ENCODE measurements at places on chromosomes 6 and 20.

GRCh38 chr20:60313614-60314013 is 355.4 kb downstream of the CDH26 start:
- DNase-seq: no peak

GRCh38 chr6:159916752-159917151 is 26.0 kb downstream of the MAS1 start:
- no peak for DNase-seq

- no peak for DNase-seq
These were observed 30.7 kb downstream of the PAK5 start for GRCh38 chr20:9808166-9808565.

DNA sequence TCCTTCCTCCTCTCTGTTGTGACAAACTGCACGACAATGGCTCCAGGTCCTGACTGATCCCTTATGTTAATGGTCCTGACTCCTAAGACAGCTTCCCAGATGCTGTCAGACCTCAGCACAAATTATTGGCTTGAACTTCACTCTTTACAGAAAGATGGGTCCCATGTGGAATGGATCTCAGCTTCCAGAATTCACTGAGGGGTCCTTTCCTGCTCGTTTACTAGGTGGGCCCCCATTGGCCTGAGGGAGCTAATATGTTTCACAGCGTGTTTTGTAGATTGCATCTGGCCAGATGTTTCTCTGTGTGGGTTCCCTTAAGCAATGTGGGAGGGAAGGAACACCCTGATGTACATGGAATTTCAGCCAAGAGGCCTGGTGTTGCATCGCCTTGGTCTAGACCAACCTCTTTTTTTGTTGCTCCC is 826.6 kb downstream of the MAFB start:
- DNase-seq: no peak

DNA sequence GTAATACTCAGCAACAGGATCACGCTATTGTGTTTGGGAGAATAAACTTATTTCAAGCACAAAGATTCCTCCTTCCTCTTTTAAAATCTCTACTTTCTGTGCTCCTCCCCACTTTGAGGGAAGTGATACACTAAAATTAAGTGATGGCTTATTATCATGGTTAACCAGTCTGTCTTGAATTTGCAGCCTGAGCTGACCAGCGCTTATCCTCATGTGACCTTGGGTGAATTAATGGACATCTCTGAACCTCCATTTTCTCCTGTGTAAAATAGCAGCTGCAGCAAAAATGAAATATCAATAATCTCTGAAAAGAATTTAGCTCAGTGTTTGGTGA is 222.6 kb downstream of the BCAS1 start:
- no peak for DNase-seq

- no peak for DNase-seq
These were observed 63.4 kb downstream of the PRDM1 start for GRCh38 chr6:106149472-106150069.

- no peak for DNase-seq
These were observed 275.8 kb upstream of the PRDM1 start for GRCh38 chr6:105810105-105810921.

- DNase-seq: peak; percentile 76
These were observed at the start of gene PSMG4 for GRCh38 chr6:3258720-3259490. TSS of gene PSMG4 (plus strand) at chr6:3258947. CDS start at chr6:3259023, 76 bp downstream.

Measured in SHP77 (cell line).